ENCODE measurements at places on chromosomes 12 and 14.

DNA sequence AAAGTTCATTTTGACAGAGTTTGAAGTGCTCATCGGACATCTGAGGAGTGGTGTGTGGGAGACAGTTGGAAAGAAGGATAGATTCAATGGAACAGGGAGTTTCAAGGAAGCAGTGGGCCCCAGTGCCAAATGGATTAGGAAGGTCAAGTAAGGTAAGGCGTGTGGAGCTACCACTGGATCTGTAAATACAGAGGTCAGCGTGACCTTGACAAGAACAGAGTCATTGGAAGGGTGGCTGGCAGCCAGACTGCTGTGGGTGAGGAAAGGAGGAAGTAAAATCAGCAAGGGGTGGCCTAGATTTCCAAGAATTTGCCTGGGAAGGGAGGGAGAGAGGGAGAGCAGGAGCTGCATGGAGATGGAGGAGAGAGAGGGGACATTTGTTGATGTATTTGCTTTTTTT lies 68.2 kb upstream of the IGF1 start:
- peak; percentile 91 for DNase-seq

- DNase-seq: no peak
These were observed 41.3 kb upstream of the BCL7A start for GRCh38 chr12:121980191-121980891.

- no peak for DNase-seq
These were observed 19.3 kb upstream of the ST8SIA1 start for GRCh38 chr12:22353615-22354325.

- no peak for DNase-seq
These were observed 114.8 kb upstream of the FUT8 start for GRCh38 chr14:65297744-65298143.

- no peak for DNase-seq
These were observed 30.0 kb upstream of the WSCD2 start for GRCh38 chr12:108099073-108099472.

- no peak for DNase-seq
These were observed 7.2 kb downstream of the ERC1 start for GRCh38 chr12:998020-998874.

GRCh38 chr12:120215766-120216735 lies 15.1 kb upstream of the RPLP0 start:
- no peak for DNase-seq

DNA sequence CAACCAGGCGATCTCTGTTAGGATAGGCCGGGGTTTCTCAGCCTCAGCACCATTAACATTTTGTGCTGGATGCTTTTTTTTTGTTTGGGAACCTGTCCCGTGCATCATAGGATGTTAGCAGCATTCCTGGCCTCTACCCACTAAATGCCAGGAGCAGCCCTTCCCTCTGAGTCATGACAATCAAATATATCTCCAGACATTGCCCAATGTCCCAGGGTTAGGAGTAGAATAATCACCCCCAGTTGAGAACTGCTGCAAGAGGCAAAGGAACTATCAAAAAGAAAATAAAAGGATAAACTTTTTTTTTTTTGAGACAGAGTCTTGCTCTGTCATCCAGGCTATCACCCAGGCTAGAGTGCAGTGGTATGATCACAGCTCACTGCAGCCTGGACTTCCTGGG lies 76.0 kb downstream of the ACACB start:
- DNase-seq: no peak

GRCh38 chr14:49194067-49194466 lies 392.1 kb downstream of the RPS29 start:
- DNase-seq: no peak

DNA sequence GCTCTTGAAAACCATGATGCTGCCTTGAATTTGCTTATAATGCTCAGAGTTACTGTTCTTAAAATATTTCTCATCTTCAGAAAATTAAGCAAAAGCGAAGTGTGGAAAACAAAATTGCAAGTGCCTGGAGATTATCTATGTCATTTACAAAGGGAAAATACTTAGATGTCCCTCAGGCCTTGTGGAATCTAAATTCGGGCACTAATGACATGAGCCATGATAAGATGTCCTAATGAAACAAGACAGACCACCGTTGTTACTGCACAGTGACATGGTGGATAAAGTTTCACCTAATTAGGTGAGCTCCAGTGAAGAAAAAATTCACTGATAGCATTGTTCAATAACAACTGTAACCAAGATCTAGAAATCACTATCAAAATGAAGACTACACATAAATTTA lies 30.4 kb downstream of the PPP1R13B start:
- DNase-seq: no peak

- peak; percentile 85 for DNase-seq
These were observed 20.7 kb downstream of the KIF26A start for GRCh38 chr14:104158827-104159798.

DNA sequence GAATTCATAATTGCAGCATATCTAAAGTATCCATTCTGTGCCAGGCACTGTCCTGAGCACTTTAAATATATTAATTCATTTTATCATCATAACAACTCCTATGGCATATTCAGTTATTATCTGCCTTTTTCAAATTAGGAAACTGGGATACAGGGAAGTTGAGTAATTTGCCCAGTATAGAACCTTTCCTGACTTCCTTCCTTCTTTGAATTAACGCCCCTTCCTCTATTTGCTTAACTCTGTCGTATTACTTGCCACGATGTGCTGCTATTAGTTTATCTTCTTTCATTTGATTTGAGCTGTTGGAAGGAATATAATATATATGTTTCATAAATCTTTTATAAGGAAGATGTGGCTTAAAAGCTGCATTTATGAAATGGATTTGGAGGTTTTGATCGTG lies 25.4 kb upstream of the FAM177A1 start:
- no peak for DNase-seq

DNA sequence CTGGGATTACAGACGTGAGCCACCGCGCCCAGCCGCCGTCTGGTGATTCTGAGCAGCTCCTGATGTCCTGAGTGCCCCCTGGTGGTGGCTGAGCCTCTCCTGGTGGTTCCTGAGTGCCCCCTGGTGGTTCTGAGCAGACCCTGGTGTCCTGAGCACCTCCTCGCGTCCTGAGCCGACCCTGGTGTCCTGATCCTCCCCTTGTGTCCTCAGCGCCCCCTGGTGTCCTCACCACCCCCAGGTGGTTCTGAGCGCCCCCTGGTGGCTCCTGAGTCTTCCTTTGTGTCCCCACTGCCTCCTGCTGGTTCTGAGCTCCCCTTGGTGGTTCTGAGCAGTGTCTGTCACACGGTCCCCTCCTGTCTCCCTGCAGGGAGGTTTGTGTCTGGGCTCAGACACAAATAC lies 1304.9 kb downstream of the TMEM121 start:
- DNase-seq: peak; percentile 55

DNA sequence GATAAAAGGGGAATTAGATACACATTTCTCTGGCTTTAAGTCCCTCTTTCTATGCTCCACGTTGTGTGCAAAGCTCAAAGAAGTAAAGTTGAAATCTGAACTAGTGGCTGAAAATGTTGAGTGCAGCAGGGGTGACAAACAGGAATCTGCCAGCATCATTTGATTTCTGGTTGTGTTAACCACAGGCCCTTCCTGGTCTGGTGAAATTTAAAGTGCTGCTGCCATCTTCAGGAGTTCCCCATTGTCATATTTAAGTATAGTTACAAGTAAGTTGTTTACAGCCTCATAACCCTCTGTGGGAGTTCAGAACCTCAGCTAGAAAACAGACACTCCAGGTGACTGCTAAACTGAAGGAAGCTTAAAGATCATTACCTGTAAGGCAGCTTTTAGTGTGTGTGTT lies 90.9 kb upstream of the CCDC196 start:
- no peak for DNase-seq

- no peak for DNase-seq
These were observed 45.7 kb upstream of the CLMN start for GRCh38 chr14:95365401-95365800.

GRCh38 chr12:32298917-32299316 lies 100.4 kb upstream of the FGD4 start:
- no peak for DNase-seq

- DNase-seq: no peak
These were observed 1.8 kb downstream of the FBXL14 start for GRCh38 chr12:1592444-1593173.

DNA sequence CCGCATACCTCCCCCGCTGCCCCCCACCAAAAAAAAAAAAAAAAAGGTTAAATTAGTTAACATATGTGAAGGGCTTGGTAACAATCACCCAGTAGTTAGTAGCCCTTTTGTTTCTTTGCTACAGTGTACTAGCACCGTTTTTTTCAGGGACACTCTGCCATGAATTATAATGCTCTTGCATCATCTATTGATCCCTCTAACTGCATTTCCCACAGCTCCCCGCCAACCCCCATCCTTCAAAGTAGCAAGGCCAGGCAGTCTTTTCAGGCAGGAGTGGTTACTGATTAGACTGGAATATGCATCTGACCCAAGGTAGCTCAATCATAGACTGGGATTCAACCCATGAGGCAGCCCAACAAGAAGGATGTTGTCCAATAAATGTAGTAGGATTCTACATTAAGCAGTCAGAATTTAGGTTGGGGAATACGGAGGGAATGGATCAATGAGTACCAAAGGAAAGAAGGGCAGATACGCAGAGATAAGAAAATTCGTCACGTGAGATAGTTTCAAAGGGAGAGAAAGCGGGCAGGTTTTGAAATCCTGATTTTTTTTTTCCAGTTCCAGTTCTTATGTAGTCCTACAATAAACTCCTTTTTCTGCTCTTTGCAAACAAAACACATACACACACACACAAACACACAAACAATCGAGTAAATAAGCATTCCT lies 39.8 kb upstream of the CRACR2A start:
- no peak for DNase-seq
